ENCODE measurements at places on chromosomes 11 and 22.

DNA sequence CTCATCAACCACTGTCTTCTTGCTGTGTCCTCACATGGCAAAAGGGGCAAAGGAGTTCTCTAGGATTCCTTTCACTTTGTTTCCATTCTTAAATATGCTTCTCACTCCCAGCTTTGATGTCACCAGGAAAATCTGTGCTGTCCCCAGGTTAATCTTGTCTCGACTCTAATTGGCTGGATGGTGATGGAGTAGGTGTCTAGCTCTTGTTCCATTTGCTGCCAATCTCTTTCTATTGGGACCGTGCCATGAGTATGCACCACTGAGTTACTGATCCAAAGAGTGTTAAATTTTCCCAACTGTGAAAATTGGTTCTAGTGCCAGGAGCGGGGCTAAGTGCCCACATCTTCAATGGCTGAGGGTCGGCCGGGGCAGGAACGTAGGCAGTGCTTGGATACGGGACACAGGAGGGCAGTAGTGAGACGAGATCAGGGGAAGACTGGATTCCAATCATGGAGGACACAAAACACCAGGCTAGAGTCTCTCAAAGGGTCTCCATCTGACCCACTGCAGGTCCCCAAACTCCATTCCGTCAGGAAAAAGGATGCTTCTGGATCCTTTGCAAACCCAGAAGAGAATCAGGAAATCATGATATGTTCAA, 47.7 kb upstream of the CSNK2A3 start:
- no peak for DNase-seq

DNA sequence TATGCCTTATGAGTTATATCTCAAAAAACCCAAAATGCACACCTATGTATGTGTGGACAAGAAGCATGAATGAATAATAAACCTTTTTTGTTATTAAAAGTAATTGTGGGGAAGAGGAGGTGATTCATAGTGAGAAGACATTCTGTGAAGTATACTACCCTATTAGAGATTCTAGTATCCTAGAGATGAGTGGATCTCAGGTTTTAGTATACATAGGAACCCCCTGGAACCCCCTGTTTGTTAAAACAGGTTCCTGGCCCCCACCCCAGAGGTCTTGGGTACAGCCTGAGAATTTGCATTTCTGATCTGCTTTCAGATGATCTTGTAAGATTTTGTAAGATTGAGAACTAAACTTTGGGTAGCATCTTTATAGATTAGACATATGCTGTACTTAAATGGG, 17.5 kb downstream of the NUCB2 start:
- DNase-seq = no peak

DNA sequence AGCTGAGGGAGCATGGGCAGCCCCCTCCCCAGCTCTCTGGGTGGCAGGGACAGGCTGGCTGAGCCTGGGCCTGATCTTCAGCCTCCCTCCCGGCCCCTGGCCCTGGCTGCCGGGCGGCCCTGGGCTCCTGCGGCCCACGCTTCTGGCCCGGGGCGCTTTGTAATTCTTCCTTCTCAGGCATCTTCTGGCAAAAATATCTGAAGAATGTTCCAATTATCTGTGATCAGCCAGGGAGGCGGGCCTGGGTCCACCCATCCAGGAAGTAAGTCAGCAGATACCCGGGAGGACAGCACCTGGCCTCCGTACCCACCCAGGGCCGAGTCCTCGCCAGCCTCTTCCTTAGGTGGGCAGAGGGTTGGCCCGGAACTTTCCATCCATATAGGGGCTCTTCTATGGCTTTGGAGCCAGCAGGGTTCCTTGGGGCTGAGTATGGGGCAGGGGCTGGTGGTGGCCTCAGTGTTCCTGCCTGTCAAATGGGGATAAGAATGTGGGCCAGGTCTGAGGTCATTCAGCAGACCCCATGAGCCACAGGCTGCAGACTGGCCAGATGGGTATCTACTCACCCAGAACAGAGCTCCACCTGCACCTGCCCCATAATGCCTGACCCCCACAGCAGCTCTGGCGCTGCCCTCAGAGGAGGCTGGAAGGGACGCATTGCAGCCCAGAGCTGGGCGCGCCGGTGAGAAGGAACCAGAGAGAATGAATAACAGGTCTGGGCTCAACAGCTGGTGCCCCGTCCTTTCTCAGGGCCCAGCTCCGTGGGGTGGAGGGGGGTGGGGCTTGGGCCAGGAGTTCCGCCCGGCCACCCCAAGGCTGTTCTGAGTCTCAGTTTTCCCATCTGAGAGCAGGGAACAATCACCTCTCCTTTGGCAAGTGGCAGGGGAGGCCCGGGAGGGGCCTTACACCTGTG, 16.2 kb downstream of the WNT7B start:
- DNase-seq = no peak

DNA sequence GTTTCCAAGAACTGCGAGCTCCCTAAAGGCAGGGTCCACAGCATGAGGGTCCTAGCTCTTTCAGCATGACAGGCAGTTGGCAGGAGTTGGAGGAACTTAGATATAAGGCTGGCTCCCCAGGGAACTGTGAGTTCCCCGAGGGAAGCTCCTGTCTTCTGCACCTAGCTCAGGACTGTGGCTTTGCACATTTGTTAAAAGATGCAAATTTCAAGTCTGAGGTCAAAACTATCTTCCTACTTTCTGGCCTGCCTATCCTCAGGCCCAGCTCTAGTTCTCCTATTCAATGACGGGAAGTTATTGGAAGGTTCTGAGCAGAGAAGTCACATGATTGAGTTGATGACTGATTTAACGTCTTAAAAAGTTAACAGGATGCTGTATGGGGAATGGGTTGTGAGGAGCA, 11.7 kb upstream of the UCP3 start:
- no peak for DNase-seq

DNA sequence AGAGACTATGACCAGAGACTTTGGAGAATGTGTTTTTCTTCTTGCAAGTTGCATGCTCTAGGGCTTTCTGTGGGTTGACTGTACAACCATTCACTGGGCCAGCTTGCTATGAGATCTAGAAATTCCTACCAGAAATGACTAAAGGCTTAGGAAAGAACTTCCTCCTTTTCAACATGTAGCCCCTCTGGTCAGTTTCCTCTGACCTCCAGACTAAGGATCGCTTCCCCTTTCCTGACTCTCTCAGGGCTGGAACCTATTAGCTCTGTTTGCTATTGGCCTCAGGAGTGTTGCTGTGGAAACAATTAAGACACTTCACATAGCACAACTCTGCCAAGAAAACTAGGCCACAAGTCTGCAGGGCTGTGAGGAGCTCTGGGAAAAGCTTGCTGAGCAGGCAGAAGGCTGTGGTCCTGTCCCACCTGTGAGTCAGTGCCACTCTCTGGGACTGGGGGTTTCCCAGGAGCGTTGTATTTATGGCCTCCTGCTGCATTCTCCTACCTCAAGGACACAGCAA, 10.7 kb downstream of the CRY2 start:
- no peak for DNase-seq

DNA sequence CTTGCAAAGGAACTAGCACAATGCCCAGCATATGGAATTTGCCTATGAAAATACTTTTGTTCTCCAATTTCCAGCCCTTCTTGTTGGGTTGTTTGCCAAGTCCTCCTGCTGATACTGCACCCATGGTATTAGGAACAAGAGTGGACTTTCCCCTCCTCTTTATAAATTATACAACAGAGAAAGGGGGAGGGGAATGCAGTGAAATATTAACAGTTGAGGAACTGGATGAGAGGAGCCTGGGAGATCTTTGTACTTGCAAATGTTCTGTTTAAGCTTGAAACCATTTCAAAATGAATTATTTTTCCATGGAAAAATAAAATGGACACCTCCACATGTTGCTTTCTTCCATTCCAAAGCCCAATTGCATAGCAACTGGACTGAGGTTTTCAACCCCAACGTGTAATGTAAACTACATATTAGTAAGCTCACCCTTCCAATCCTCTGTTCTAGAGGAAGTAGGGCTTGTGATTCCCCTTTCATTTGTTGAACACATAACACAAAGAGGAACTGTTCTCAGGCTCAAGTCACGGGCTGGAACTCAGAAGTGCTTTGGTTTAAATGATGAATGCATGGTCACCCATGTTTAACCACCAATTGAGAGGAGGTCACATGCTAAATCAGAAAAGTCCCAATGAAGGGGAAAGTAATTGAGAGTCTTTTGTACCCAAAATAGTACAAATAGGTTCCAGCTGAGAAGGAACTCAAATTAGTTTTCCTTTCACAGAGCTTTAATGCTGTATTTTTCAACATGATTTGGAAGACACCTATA, 66.2 kb upstream of the ZC3H12C start:
- no peak for DNase-seq

DNA sequence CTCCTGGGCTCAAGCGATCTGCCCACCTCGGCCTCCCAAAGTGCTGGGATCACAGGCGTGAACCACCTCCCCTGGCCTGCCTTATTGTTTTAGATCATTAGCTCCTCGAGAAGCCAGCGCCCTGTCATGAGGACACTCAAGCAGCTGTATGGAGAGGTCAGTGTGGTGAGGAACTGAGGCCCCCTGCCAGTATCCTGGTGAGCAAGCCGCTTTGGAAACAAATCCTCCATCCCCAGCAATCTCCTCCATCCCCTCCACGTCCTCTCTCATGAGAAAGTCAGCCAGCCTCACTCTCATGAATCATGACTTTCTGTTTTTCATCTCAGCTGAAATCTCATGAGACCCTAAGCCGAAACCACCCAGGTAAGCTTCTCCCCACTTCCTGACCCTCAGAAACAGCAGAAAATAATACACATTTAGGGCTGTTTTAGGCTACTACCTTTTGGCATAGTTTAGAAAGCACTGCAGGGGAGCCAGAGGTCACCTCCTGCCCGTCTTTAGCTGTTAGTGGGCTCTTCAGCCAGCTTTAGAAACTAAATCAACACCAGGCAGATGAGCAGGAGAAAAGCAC, 56.0 kb downstream of the CTTN start:
- DNase-seq = no peak

DNA sequence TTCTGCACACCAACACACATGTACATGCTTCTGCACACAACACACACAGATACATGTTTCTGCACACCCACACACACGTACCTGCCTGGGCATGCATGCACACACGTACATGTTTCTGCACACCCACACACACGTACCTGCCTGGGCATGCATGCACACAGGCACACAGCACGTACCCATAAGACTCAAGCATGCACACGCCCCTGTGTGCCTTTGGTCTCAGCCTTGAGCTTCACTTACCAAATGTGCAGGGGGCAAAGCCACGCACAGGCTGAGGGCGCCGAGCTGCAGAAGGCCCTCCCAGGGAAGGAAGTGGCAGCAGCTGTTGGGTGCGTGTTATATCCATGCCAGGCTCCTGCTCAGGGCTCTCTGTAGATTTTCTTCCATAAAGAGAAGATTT, 34.7 kb upstream of the SMIM38 start:
- DNase-seq = no peak

DNA sequence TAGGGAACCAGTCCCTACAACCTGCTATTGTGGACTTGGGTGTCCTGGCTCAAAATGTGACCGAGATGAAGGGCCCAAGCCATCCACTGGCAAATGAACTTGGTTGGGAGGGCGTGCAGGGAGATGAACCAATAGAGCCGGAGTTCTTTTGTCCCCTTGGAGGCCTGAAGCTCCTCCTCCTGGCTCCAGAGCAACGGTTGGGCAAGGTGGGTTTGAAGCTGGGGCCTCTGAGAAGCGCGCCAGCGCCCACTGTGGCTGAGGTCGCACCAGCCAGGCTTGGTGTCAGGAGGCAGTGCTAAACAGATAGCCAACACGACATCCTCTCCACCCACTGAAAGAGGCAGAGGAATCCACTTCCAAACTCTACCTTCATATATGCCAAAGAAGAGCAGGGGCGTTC, 36.0 kb upstream of the PACSIN2 start:
- DNase-seq = no peak
